ENCODE measurements at places on chromosomes 4 and X.

DNA sequence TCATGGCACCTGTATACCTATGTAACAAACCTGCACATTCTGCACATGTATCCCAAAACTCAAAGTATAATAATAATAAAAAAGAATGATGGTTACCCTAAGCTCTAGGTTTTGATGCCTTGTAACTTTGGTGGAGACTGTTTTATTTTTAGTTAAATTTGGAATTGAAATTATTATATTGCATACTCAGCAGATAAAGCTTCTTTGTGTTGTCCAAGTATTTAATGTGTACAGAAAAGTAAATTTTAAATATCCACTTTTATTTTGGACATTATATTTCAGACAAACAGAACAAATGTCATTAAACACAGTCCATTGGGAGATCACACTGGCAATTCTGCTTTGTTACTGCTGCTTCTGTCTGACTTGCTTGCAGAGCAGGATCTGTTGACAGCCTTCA, 684.5 kb upstream of the CT83 start:
- DNase-seq, result no peak

GRCh38 chr4:57234252-57234775, 124.1 kb upstream of the IGFBP7 start:
- no peak for DNase-seq

DNA sequence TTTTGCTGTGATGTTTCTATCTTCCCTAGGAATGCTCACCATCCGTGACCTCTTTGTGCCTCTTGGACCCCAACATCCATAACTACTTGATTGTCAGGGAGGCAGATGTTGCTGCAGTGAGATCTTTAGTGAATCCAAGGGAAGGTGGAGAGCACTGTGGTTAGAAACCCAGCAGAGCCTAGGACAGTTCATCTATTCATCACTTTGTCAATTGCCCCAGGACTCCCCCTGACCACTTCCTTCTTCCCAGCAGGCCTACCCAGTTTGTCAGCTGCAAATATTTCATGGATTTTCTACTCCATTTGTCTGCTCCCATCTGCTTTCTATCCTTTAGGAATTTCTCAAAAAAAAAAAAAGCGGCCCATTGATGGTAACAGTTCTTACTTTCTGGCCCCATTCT, 942.8 kb downstream of the PCDH7 start:
- no peak for DNase-seq

DNA sequence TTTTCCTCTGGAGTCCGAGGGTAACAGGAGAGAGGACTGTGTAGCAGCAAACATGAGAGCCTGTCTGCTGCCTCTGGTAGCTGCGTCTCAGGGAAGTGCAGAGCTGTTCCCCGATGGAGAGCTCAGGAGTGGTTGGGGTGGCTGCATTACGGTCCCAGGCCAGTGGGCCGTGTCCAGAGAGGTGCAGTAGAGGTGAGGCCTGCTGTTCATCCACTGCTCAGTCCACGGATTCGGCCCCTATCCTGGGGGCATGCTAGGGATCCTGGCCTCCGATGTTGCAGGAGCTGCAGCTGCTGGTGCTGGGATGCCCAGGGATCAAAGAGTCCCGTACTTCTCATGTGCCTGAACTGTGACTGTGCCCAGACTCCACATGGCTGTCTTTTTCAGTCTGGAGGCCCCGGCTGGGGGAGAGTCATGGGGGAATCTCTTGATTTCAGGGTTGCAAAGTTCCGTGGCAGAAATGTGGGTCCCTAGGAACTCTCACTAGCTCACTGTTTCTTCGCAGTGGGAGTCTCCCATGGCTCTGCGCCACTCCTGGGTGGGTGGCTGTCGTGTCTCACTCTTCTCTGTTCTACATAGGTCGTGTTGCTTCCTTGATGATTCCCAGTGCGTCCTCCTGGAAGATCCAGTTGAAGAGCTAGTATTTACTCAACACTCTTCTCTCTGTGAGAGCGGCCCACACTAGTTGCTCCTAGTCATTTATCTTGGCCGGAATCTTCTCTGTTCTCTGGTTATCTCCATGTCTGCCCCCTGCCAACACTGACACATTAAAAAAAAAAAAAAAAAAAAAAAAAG, 109.5 kb upstream of the CENPE start:
- DNase-seq, result no peak

GRCh38 chr4:26206339-26206738, 114.5 kb upstream of the RBPJ start:
- DNase-seq, result peak; percentile 90

- DNase-seq, result no peak
These were observed 36.8 kb upstream of the TAPT1 start for GRCh38 chr4:16263056-16263455.

DNA sequence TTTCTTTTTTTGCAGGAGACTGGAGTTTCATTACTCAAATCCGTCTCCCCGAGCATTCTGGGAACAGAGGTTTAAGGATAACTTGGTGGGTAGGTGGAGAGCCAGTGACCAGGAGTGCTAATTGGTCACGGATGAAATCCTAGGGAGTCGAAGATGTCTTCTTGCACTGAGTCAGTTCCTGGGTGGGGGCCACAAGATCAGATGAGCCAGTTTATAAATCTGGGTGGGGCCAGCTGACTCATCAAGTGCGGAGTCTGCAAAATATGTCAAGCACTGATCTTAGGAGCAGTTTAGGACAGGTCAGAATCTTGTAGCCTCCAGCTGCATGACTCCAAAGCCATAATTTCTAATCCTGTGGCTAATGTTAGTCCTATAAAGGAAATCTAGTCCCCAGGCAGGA, 741.3 kb downstream of the PCDH7 start:
- no peak for DNase-seq

- no peak for DNase-seq
These were observed 34.7 kb downstream of the SH3RF1 start for GRCh38 chr4:169236078-169236477.

GRCh38 chr4:16706251-16706650, 192.2 kb downstream of the LDB2 start:
- no peak for DNase-seq

DNA sequence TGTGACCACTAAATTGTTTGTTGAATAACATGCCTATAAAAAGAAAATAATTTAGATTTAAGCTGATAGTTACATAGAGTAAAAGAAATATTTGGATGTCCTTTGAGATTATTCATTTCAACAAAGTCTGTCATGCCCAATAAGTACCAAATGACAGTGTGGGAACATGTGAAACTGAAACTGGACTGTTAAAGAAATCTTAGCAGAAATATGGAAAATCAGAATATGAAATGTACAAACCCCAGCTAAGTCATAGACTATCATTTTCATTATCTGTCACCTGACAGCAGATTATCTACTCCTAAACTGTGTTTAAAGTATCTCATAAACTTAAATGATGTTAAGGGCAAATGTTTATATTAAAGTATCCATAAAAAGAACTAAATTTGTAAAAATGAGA, 437.8 kb upstream of the FAM241A start:
- DNase-seq, result no peak

- DNase-seq, result peak; percentile 13
These were observed 24.1 kb upstream of the PBDC1 start for GRCh38 chrX:76148753-76149152.

- no peak for DNase-seq
These were observed 25.9 kb downstream of the HAND2 start for GRCh38 chr4:173504181-173504503.

DNA sequence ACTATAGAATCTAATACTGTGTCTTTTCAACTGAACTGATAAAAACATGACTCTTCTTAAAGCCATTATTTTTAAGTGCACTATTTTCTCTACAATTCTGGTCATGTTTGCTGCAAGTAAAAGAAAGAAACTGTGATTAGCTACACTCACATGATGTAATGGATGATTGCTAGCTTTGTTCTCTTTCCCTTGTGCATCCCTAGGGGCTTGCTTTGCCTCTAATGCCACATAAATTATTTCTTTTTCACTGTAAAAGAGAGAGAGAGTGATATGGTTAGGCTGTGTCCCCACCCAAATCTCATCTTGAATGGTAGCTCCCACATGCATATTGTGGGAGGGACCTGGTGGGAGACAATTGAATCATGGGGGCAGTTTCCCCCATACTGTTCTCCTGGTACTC, 630.2 kb upstream of the NR3C2 start:
- DNase-seq, result no peak

GRCh38 chr4:138680989-138681604, 334.5 kb upstream of the NOCT start:
- DNase-seq, result peak; percentile 40

- DNase-seq, result no peak
These were observed 23.7 kb downstream of the TBL1X start for GRCh38 chrX:9488586-9488985.

GRCh38 chr4:22515888-22516541, at the start of gene ADGRA3:
Gene ADGRA3, minus strand, starts transcription at chr4:22516066. Its CDS starts 282 bp downstream, at chr4:22515784.
- no peak for DNase-seq

DNA sequence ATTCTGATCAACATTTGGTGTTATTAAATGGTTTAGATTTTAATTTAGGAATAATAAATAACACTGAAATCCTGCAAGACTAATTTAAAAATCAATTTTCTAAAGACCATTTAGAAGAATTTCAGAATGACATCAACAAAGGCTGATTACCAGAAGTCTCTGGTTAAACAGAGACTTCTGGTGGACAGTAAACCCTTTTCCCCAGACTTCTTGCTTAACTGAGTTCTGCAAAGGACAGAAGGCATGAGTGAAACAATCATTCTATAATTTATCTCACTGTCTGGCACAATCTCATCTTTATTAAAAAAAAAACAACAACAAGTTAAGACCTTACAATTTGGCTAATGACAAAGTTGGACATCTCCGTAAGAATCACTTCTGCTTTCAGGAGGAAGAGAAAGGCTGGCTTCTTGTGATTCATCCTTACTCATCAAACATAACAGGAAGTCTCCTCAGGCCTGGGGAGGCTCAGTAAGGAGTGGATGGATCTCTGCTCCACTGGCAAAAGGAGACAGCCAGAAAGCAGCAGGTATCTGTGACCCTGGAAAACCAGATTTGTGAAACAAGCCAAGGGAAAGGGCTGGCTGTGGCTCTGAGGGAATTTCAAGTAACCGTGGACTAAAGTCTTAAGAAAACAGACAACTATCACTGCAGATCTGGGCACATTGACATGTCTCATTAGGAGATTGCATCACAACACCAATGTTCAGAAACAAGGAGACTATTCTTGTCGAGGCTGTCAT, 908 bp upstream of the TLR6 start:
- peak; percentile 82 for DNase-seq

DNA sequence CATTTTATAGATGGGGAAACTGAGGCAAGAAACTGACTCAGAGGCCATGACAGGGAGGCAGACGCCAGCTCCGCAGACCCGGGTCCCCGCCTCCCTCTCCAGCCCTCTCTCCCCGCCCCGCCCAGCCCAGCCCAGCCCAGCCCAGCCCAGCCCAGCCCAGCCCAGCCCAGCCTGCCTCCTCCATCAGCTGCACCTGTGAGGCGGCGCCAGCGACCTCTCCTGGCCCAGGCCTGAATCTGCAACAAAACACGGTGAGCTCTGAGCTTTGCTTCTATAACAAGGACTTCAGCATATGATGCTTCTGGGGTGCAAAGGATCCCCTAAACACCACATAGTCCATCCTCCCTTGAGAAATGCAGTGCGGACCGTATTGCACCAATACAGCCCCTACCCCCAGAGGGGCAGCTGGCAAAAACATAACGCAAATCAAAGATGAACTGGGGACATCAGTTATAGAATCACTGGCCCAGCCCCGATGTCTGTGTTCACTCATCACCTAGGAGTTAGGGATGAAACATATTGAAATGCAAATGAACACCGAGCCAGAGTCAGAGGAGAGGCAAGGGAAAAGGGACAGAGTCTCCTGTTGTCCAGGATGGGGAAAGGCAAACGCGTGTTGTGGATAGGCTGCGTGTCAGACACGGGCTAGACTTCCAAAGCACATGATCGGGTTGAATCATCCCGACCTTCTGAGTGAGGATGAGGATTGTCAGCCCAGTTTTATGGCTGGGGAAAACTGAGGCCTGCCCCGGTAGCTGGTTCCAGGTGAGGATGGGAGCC, 216.1 kb upstream of the PSAPL1 start:
- no peak for DNase-seq

- DNase-seq, result no peak
These were observed 26.0 kb downstream of the LRIT3 start for GRCh38 chr4:109873791-109874514.

DNA sequence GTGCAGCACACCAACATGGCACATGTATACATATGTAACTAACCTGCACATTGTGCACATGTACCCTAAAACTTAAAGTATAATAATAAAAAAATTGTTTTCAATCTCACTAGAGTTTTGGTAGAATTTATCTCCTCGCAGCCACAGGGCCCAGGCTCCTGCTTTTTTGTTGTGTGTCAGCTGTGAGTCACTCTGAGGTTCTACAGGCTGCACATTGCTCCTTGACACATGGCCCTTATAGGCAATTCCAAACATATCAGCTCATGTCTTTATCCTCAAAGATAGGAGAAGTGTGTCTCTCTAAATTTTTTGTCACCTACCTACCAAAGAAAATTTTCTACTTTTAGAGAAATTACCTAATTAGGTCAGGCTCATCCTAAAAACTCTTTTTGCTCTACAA, 252.1 kb upstream of the ADGRL3 start:
- DNase-seq, result no peak

DNA sequence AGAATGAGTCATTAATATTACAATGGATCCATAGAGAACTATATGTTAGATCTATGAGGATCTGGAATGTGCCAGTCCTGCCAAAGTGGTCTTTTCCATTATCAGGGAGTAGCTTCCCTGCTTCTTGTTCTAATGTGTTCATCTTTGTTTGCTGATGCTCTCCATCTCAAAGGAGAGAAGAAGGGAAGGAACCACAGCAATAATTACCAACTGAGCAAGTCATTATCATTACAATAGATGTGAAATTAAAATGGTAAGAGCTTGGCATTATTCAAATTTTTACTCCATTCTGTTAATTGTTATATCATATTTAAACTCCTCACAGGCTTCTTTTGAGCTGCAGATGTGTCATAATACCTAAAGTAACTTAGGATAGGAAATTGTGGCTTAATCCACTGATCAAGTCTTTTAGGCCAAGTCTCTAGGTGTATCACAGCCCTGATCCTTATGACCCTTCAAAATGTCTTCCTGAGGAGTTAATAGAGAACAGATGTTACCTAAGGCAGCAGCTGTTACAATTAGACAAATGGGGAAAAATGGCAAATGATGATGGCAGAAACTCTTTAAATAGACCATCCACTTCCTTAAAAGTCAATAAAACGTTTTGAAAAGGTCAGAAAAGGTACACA, 1492.7 kb upstream of the IGFBP7 start:
- DNase-seq, result no peak

DNA sequence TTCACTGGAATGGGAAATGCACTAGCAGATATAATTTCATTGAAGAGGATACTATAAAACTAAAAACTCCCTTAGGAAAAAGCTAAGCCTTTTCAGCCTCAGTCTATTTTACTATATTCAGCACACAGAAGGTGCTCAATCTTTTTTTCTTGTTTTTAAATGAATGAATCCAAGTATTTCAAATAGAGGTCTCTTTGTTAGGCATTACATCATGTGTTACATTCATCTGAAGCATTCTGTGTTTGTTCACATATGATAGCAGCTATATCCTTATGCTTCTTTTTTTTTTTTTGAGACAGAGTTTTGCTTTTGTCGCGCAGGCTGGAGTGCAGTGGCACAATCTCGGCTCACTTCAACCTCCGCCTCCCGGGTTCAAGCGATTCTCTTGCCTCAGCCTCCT, 278.4 kb downstream of the CAMK2D start:
- DNase-seq, result no peak
